ENCODE measurements at places on chromosomes 6 and 20.

- DNase-seq: no peak
These were observed 77.6 kb upstream of the GGTLC1 start for GRCh38 chr20:24066076-24066700.

GRCh38 chr20:5864428-5864827 is 85.9 kb downstream of the TRMT6 start:
- no peak for DNase-seq

- no peak for DNase-seq
These were observed 27.0 kb upstream of the CCN5 start for GRCh38 chr20:44688053-44688625.

DNA sequence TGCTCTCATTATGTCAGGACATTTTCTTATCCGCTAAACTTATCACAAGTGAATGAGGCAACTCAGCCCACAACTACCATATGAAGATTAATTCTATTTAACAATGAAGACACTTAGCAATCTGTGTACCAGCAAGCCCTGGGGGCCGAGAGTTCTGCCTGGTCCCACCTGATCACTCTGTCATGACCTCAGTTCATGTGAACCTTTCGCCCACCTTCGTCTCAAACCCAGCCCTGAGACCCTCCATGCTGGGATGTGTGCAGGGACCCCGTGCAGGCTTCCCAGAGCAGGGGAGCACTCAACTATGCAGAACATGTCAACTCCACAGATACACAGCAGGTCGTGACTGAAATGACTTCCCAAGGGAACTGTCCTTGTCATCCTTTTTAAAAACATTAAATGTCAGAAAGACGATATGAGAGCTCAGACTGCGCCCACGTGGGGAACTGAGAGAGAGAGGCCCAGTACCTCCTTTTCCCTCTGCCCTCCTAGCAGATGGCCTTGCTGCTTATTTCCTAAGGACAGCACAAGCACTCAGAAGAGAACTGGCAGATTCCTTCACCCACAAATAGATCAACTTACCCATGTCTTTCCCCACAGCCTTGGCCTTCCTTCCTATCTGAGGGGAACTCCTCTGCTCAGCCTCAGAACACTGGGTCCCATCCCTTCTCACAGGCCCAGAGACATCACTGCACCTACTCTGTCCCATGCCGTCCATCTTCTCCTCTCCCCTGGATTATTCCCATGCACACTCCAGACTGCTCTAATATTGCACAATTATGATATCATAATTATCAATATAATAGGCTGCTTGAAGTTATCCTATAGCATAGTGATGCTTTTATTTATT is 11.5 kb downstream of the ABHD12 start:
- DNase-seq: no peak

DNA sequence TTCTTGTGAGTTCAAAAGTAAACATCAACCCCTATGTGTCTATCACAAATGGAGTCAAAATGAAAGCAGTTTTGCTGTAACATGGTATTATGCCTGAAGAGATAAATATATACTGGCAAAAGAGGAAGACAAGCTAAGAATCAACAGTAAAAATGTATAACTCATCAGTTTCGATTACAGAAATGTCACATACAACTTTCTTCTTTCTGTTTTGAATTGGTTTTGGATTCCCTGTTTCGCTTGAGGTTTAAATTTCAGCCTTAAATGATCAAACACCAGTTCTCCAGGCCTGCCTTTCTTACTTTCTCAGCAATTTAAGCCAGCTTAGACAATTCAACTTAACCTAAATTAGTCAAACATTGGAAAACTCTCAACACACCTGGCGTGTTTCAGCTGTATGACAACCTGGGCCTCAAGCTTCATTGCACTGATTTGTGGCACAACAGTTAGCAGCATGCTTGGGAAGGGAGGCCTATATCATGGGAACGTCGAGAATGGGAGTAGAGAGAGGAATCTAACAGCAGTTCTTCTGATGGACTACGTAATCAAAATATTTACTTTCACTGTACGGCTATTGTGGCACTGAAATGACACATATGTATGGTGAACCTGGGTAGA is 51.9 kb upstream of the MARCKS start:
- DNase-seq: no peak

Data from HFFc6 (cell line).